ENCODE measurements at places on chromosomes 16 and 17.
A peak's percentile ranks its signal among the peaks of the same experiment; 100 is the strongest.

GRCh38 chr16:23408823-23409298, 44.1 kb downstream of the COG7 start:
- peaks cover 77% of the 10 kb centered on the region for H3K36me3 ChIP-seq
- no peak overlapping the region for H3K27ac ChIP-seq
- DNase-seq: no peak
- H3K27me3 ChIP-seq: no peaks in the 10 kb centered on the region
- H3K4me3 ChIP-seq: no peak overlapping the region
- H3K4me1 ChIP-seq: no peaks in the 10 kb centered on the region

GRCh38 chr17:8031261-8031661, 7.6 kb upstream of the ALOX15B start:
- no peaks in the 10 kb centered on the region for H3K4me1 ChIP-seq
- H3K36me3 ChIP-seq: no peaks in the 10 kb centered on the region
- no peak for DNase-seq
- no peak overlapping the region for H3K27ac ChIP-seq

- no peak overlapping the region for H3K4me3 ChIP-seq
- H3K27ac ChIP-seq: no peak overlapping the region
- peaks cover 15% of the 10 kb centered on the region for H3K4me1 ChIP-seq
- peaks cover 5% of the 10 kb centered on the region for H3K27me3 ChIP-seq
- no peak for DNase-seq
These were observed 885 bp upstream of the VASN start for GRCh38 chr16:4370570-4371356.

GRCh38 chr16:13377143-13377542, 475.7 kb downstream of the SHISA9 start:
- no peaks in the 10 kb centered on the region for H3K4me1 ChIP-seq
- no peak overlapping the region for H3K4me3 ChIP-seq
- no peaks in the 10 kb centered on the region for H3K36me3 ChIP-seq
- DNase-seq: no peak
- no peak overlapping the region for H3K27ac ChIP-seq
- no peaks in the 10 kb centered on the region for H3K27me3 ChIP-seq

- H3K27me3 ChIP-seq: no peaks in the 10 kb centered on the region
- H3K4me3 ChIP-seq: no peak overlapping the region
- DNase-seq: no peak
- peaks cover 4% of the 10 kb centered on the region for H3K4me1 ChIP-seq
- peaks cover 13% of the 10 kb centered on the region for H3K36me3 ChIP-seq
- H3K27ac ChIP-seq: no peak overlapping the region
These were observed 12.7 kb downstream of the CDK5RAP3 start for GRCh38 chr17:47983492-47984223.

- H3K36me3 ChIP-seq: no peaks in the 10 kb centered on the region
- H3K27me3 ChIP-seq: no peaks in the 10 kb centered on the region
- H3K4me3 ChIP-seq: no peak overlapping the region
- peak; percentile 4 for DNase-seq
- no peak overlapping the region for H3K27ac ChIP-seq
These were observed 51.6 kb upstream of the DNAH17 start for GRCh38 chr17:78628547-78629435.

GRCh38 chr16:3822366-3823045, 58.0 kb downstream of the CREBBP start:
- H3K27ac ChIP-seq: no peak overlapping the region
- DNase-seq: no peak
- no peak overlapping the region for H3K4me3 ChIP-seq
- no peaks in the 10 kb centered on the region for H3K27me3 ChIP-seq

All from common myeloid progenitor, CD34-positive (primary cell).